Ascending aorta (tissue), 2 donors: ENCODE measurements at places on chromosomes 2 and 18.

DNA sequence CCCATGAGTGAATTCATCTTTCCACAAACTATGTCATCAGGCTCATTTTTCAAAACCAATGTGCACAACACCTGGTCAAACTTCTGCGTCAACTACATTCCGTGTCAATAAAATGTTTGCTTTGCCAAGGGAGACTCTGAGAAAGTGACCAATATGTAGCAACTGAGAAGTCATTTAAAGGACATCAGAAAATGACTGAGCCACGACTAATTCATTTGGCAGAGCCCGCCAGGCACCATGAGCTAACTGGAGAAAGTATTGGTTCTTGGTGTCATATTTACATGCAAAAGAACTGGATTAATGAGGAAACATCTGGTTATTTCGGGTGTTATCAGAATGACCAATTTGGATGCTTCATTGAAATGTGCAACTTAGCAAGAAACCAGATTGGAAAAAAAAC, 7.2 kb downstream of the RND3 start:
- no peak for DNase-seq

- peak; percentile 54 for DNase-seq
These were observed 18.4 kb downstream of the INPP4A start for GRCh38 chr2:98463081-98463481.

GRCh38 chr2:171154348-171154747, 6.3 kb downstream of the TLK1 start:
- no peak for DNase-seq

GRCh38 chr18:23401400-23402347, 51.4 kb upstream of the RIOK3 start:
- DNase-seq: no peak
